MCF 10A (cell line): ENCODE measurements at places on chromosomes 7 and 10. TPM values are rescaled to one million over a fixed set of nuclear protein-coding genes. Genes with fewer than 3 reads are reported as not detected.

DYNC1I1 gene
- total RNA-seq = not detected in 2 replicates

C10orf53 gene
- not detected in 2 replicates for total RNA-seq

MYL7 gene
- not detected in 2 replicates for total RNA-seq

GDF10 gene
- not detected in 2 replicates for total RNA-seq

ABHD11 gene
- 15.3 and 18.9 TPM in 2 replicates for total RNA-seq

H2AZ2 gene
- 138 and 139 TPM in 2 replicates for total RNA-seq

PCDH15 gene
- total RNA-seq = not detected in 2 replicates

SPDYE2B gene
- total RNA-seq = not detected in 2 replicates

GNAT3 gene
- not detected in 2 replicates for total RNA-seq

ICA1 gene
- total RNA-seq = 26.3 and 31.5 TPM in 2 replicates

CPVL gene
- 29.2 and 49.0 TPM in 2 replicates for total RNA-seq

STEAP2 gene
- 0.68 and 1.3 TPM in 2 replicates for total RNA-seq

PSD gene
- 0.66 and 0.75 TPM in 2 replicates for total RNA-seq

DMBT1 gene
- total RNA-seq = 4.4 and 7.6 TPM in 2 replicates

HKDC1 gene
- 0.68 and 1.1 TPM in 2 replicates for total RNA-seq

GIMAP4 gene
- total RNA-seq = not detected in 2 replicates

NEUROG3 gene
- total RNA-seq = not detected in 2 replicates

ACTL6B gene
- not detected in 2 replicates for total RNA-seq
